Germinal center (tissue), 1 donor: ENCODE measurements at places on chromosomes 16 and 17.

- DNase-seq = no peak
Observed at GRCh38 chr17:36643086-36643685, 41.8 kb downstream of the MRM1 start.

DNA sequence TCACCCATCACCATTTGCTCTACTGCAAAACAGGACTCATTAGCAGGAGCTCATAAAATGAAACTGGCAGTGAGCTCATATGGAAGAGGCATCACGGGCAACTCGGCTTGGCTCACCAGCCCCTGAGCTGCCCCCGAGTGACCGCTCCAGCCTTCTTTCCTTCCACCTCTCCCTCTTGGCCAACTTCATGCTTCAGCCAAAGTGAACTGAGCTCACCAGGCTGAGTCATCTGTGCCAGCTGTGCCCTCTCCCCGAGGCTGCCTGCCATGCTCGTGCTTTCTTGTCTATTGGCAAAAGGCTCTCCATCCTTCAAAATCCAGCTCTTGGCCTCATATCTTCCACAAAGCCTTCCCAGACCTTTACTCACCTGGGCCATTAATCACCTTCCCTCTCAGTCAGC, 391.4 kb downstream of the WWOX start:
- no peak for DNase-seq

- DNase-seq = no peak
Observed at GRCh38 chr16:19560078-19560477, 4.6 kb downstream of the VPS35L start.

GRCh38 chr16:12079412-12079965, 103.0 kb downstream of the SNX29 start:
- DNase-seq = no peak

DNA sequence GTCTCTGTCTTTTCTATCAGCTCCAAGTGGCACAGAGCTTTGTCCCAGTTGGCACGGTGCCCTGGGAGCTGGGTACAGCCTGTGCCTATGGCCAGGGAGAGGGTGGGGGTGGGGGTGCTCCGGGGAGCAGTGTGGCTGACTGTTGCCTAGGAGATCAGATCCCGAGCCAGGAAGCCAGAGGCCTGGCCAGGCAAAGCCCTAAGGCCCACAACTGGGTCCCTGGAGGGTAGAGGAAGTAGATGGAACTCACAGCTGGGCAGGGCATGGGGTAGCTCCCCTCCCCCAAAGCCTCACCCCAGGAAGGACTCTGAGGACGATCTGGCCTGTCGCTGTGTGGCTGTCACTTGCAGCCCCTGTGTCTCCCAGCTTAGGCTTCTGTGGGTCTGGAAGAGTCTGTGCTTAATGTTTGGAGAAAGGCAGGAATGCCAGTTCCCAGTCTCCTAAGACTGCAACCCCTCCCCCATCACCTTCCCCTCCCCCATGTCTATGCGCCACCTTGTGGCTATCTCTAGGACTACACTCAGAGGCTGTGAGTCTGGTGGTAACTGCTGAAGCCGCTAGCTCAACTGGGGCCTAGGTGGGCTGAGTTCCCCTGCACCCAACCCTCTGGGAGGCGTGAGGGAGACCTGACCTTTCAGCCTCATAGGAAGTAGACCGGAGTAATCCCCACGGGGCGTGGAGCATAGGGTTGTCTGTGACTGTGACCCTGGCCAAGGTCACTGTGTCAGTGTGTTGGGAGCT, 12.6 kb downstream of the THRA start:
- DNase-seq = peak; percentile 59

DNA sequence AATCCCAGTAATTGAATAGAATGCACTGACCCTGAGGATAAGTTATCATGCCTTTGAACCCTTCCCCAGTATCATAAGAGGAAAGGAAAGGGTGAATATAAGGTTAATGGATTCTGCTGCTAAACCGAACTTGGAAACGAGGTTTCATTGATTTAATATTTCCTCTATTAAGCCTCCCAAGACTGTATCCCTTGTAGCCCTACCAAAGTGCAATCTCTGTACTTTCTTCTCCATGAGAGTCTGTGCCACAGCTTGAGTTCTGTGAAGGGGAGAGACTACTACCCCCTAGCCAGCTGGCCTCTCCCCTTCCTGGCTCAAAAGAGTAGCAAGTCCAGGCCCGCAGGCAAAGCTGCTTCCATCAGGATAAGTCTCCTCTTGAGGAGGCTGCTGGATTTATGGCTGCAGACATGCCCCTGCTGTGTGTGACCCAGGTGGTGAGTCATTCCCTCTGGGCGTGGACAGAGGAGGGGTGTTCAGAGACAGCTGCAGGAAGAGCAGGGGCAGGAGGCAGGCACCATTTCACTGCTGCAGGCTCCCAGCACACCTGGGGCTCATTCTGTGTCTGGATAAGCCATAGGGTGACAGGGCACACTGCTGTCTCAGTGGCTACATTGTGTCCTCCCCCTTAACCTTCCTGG, 58.4 kb downstream of the TOM1L2 start:
- DNase-seq = no peak

- peak; percentile 6 for DNase-seq
Observed at GRCh38 chr16:53773150-53773846, 69.3 kb downstream of the FTO start.

GRCh38 chr17:39841134-39841683, 22.9 kb downstream of the IKZF3 start:
- DNase-seq = no peak

DNA sequence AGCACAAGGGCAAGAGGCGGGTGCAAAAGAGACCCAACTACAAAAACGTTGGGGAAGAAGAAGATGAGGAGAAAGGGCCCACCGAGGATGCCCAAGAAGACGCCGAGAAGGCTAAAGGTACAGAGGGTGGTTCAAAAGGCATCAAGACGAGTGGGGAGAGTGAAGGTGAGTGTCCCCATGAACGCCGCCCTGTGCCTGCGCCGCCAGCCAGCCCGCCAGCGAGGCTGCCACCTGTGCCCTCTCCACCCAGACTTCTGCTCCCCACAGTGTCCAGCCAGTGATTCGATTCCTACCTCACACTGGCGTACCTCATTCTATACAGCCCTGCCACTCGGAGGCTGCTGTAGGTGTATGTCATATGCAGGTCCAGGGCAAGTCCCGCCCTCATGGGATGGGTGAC, 58.8 kb downstream of the CLEC16A start:
- DNase-seq = no peak

DNA sequence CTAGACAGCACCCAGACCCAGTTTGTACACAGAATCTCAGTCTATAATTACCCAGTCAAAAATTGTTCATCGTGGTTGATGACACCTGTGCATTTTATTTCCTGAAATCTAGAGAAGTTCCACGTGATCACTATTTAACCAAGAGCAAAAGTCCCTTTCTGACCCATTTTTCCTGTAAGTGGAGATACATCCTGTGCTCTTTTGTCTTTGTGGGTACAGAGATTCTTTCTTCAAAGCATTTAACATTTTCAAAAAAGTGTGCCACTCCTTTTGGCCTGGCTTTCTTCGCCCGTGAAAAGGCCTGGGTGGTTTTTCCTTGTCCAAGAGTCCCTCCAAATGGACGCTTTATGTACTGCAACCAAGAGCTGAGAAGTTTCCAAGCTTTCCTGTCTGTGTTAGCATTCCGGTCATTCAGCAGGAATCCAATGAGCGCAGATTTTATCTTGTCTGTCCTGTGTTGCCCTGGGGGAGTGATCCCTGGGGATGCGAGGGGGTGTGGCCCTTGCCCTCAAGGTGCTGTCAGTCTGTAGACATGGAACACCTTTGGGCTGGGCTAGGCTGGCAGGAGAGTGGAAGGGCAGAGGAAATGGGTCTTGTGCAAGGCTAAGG, 161.1 kb upstream of the CACNG5 start:
- DNase-seq = peak; percentile 10

DNA sequence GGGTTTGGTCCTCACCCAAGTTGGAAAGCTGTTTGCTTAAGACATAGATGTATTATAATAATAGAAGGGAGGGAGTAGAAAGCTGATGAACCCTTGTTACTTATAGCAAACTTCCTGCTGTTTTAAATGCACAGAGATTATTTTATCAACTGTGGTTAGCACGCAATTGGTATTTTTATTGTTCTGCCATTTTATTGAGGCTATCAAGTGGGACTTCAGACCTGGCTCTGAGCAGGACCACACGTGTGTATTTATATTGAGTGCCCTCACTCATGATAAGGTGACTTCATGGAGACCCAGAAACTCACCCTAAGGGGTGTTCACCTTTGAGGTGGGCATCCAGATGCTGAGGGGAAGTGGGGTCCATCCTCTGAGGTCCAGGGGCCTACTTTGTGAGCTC, 17.0 kb downstream of the KLHL36 start:
- DNase-seq = no peak

- DNase-seq = peak; percentile 86
Observed at GRCh38 chr17:40362696-40363110, 1.8 kb downstream of the GJD3 start.

DNA sequence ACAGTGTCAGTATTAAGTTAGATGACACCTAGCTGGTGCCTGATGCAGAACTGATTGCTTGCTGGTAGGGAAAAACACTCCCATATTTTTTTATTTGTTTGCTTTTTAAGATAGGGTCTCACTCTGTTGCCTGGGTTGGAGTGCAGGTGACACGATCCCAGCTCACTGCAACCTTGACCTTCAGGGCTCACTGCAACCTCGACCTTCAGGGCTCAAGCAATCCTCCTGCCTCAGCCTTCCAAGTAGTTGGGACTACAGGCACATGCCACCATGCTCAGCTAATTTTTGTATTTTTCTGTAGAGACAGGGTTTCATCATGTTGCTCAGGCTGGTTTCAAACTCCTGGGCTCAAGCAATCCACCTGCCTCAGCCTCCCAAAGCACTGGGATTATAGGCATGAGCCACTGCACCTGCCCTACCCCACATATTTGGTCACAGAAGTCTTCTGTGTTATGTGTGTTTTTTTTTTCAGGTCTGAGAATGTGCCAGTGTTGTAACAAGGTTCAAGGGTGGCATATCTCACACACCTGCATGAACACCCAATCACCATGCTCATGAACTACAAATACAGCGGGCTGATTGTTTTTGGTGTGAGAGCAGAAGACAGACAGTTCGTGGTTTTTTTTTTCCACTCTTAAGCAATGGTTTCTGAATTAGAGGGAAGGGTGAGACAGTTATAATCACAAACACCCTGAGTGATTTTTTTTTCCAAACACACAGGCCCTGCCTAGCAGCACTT, 22.8 kb downstream of the SPAG9 start:
- DNase-seq = no peak

GRCh38 chr16:84714028-84714427, 14.2 kb downstream of the USP10 start:
- no peak for DNase-seq

DNA sequence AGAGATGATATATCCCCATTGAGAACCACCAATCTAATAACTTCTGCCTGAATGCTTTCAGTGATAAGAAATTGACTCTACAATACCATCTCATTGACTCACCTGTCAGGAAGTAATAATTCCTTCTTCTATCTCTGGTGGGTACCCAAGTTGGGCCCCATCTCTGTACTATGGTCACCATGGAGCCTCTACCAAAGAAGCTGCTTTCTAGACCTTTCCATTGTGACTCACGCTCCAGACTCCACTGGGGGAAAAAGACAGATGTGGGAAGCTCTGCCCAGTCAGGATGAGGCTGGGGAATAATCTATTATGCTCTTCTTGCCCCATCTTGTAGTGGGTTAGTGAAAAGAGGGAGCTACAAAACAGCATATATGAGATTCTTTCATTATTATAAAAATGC, 100.4 kb downstream of the COPRS start:
- DNase-seq = no peak

DNA sequence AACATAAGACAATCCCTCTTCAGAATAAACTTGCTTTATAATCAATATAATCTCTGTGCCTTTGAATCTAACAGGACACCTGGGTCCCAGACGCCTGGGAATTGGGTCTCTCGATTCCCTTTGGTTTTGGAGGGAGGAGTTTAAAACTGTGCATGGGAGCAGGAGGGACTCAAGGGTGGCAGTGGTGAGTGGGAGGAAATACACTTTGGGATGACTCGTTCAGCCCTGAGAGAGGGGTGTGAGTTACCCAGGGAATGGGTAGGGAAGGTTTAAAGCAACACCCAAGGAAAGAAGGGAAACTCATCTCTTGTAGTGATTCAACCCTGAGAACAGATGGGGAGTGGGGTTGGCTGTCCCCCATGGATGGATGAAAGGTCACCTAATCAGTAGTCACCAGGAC, 1.6 kb downstream of the RANGRF start:
- no peak for DNase-seq

GRCh38 chr17:73343739-73344454, 32.1 kb upstream of the CDC42EP4 start:
- DNase-seq = no peak

- DNase-seq = no peak
Observed at GRCh38 chr16:57485091-57485915, 990 bp downstream of the DOK4 start.

- no peak for DNase-seq
Observed at GRCh38 chr16:88855176-88855575, 1.6 kb downstream of the GALNS start.

- no peak for DNase-seq
Observed at GRCh38 chr16:28309811-28310311, 17.5 kb downstream of the SBK1 start.

- no peak for DNase-seq
Observed at GRCh38 chr17:53321651-53322050, 501.1 kb upstream of the KIF2B start.

- no peak for DNase-seq
Observed at GRCh38 chr17:45977976-45978626, 20.9 kb upstream of the STH start.

GRCh38 chr17:78239489-78239931, 8.1 kb downstream of the TMEM235 start:
- peak; percentile 72 for DNase-seq

GRCh38 chr16:19284207-19284606, 1.3 kb upstream of the CLEC19A start:
- no peak for DNase-seq

- no peak for DNase-seq
Observed at GRCh38 chr16:54843424-54843750, 87.3 kb upstream of the IRX5 start.

- no peak for DNase-seq
Observed at GRCh38 chr16:9296271-9296590, 204.8 kb downstream of the HAPSTR1 start.

DNA sequence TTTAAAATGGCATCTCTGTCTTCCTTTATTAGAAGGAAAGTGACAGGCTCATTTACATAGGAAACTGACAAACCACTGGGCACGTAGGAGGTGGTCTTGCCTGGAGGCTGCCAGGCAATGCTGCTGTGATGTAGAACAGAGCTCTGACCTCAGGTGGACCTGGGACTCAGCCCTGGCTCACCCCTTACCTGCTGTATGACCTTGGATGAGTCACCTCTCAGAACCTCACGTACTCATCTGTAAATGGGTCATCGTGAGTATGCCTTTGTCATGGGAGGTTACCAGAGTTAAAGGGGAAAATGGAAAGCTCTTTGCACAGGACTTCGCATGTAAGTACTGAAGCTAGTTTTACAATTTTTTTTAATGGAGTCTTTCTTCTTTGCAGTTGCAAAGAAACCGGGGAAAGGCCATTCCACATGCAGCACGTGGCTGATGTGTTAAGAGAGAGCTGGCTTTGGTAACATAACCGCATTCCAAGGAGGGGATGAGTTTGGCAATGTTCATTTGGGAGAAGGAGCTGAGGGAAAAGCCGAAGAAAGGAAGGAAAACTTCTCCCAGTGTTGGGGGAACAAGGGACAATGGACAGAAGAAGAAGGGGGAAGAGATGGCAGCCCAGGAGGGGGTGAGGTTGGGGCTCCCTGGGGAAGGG, 37.4 kb upstream of the LONP2 start:
- no peak for DNase-seq

GRCh38 chr17:65243838-65244625, 106.9 kb downstream of the RGS9 start:
- no peak for DNase-seq

GRCh38 chr17:67784364-67785121, 40.8 kb upstream of the BPTF start:
- no peak for DNase-seq
